ENCODE measurements at places on chromosomes 4 and X. TPM values are rescaled to one million over a fixed set of nuclear protein-coding genes. Genes with fewer than 3 reads are reported as not detected.

DNA sequence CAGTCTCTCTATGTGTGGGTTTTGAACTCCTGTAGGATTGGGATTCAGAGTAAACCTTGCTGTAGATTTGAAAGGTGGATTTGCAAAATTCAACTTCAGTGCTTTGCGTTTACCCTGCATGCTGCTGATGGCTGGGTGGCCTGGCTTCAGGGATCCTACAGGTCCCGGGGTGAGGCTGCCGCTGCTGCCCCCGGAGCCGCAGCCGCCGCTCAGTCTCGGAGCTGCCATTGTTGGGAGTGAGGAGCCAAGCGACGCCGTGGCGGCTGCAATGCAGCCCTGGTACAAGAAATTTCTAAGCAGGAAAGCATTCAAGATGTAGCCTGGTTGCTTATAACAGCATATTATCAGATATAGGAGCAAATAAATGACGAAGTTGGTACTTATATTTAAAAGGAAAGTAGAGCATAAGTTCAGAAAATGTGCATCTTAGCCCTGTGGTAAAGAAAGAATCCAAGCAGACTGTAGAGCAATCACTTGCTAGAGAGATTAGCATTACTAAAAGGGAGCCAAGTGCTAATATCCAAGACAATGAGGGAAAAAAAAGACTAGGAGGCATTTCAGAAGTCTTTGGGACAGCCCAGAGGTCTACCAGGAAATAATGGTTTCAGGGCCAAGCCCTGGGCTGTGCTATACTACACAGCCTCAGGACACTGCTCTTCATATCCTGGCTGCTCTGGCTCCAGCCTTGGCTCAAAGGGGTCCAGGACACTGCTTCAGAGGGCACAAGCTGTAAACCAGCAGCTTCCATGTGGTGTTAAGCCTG, 36.9 kb upstream of the CHIC1 start:
- DNase-seq = no peak

GRCh38 chrX:23312136-23312535, 22.5 kb upstream of the PTCHD1 start:
- DNase-seq = no peak

LANCL3 gene
- not detected for total RNA-seq

DNA sequence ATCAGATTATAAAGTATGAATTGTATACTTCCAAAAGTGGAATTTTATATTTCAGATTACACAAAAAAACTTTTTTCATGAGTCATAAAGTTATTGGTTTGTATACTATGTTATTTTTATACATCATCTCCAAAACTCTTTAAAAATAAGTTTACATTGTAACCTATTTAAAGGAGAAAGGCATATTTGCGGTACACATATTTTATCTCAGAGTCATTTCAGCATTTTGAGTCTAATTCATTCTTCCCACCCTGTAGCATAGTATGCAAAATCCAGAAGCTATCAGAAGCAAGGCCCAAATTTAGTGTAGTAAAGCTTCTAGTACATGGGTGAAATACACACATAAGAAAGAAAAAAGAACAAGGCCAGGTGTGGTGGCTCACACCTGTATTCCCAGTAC, 80.3 kb downstream of the AWAT2 start:
- DNase-seq = no peak

BTC gene
- total RNA-seq = 3.0 TPM

GLOD5 gene
- total RNA-seq = not detected

C4orf50 gene
- total RNA-seq = under 0.01 TPM

GRCh38 chrX:54865208-54865607, 55.4 kb upstream of the TRO start:
- DNase-seq = no peak

ACOT9 gene
- total RNA-seq = 21.2 TPM
